ENCODE measurements at places on chromosomes 5 and 9.

- no peak for DNase-seq
Observed at GRCh38 chr9:31683116-31683515, 701.3 kb upstream of the ACO1 start.

- DNase-seq = no peak
Observed at GRCh38 chr9:133609311-133610098, at the start of gene FAM163B. Gene FAM163B (minus strand): TSS chr9:133609389. CDS start chr9:133580223, 29,166 bp downstream.

GRCh38 chr9:133224762-133225161, 15.7 kb upstream of the OBP2B start:
- DNase-seq = no peak

DNA sequence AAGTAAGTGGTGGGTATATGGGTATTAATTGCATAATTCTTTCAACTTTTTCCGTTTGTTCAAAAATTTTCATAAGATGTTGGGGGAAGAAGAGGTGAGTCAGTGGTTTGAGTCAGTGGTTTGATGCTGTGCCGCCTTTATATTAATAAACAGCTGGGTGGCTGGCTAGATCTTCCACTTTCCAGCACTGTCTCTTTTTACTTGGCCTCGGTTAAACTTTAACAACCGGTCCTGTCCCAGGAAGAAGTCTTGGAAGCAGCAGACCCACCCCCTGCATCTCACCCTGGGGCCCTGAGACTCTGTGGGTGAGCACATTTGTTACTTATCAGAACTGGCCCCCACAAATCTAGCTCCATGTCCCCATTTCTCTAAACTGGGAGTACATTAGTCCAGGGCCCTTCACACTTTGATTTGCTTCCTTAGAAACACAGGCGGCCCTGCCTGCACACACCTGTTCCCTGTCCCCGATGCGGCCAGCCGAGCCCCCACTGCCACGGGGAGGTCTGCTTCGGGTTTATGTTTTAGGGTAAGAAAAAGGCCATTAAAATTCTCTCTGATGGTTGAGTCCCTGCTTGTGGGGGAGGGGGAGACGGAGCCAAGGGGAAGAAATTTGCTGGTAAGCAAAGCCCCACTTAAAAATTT, 90.7 kb downstream of the PTCH1 start:
- no peak for DNase-seq

Measured in GF-D8 (cell line).